CD4-positive, CD25-positive, alpha-beta regulatory T cell (primary cell): ENCODE measurements at places on chromosomes 5 and 9. TPM values are rescaled to one million over a fixed set of nuclear protein-coding genes. Genes with fewer than 3 reads are reported as not detected.

Gene MEF2C
- 1.6 TPM for total RNA-seq

Gene MEIKIN
- not detected for total RNA-seq

Gene RMRP
- total RNA-seq = 6,542 TPM

Gene ANXA6
- 364 TPM for total RNA-seq

Gene GPSM1
- 12.3 TPM for total RNA-seq

Gene IFNK
- not detected for total RNA-seq

Gene CLIC3
- total RNA-seq = 1.0 TPM

Gene POMT1
- total RNA-seq = 52.3 TPM

Gene CRHBP
- total RNA-seq = 2.5 TPM

Gene SLC4A9
- not detected for total RNA-seq

Gene PCDHA7
- not detected for total RNA-seq

Gene ENDOG
- total RNA-seq = 9.6 TPM

Gene LOX
- 0.25 TPM for total RNA-seq

Gene FLT4
- total RNA-seq = 2.4 TPM

Gene ELOVL7
- total RNA-seq = 2.8 TPM

Gene OR1J2
- 0.42 TPM for total RNA-seq

Gene IFNA2
- not detected for total RNA-seq

Gene FBXL7
- total RNA-seq = not detected

Gene ANKRD55
- 7.0 TPM for total RNA-seq

Gene SLC6A18
- not detected for total RNA-seq

Gene ELL2
- total RNA-seq = 94.6 TPM

Gene NAIP
- 33.5 TPM for total RNA-seq

Gene AMBP
- total RNA-seq = not detected

Gene SNAPC3
- total RNA-seq = 14.0 TPM

Gene LECT2
- total RNA-seq = not detected

Gene ROPN1L
- 3.0 TPM for total RNA-seq

Gene FAM78A
- 95.6 TPM for total RNA-seq

Gene KIF24
- 0.25 TPM for total RNA-seq

Gene DNM1
- 1.5 TPM for total RNA-seq

Gene ZBTB43
- total RNA-seq = 38.0 TPM

Gene FAM151B
- total RNA-seq = 0.32 TPM

Gene ADAMTS13
- total RNA-seq = 0.47 TPM

Gene PHF24
- not detected for total RNA-seq

Gene PLAC8L1
- total RNA-seq = 0.67 TPM

Gene INSL4
- not detected for total RNA-seq

Gene ZDHHC11
- 18.3 TPM for total RNA-seq

Gene AK6
- 9.8 TPM for total RNA-seq

Gene PCDHA13
- not detected for total RNA-seq

Gene SLC38A9
- total RNA-seq = 21.1 TPM

Gene CEL
- total RNA-seq = 0.37 TPM

Gene CORO2A
- total RNA-seq = 27.0 TPM

Gene SAPCD2
- total RNA-seq = 1.2 TPM

Gene NR4A3
- 84.1 TPM for total RNA-seq

Gene LAMC3
- 0.99 TPM for total RNA-seq

Gene CBY3
- not detected for total RNA-seq

Gene ADGRD2
- total RNA-seq = not detected

Gene PRDM9
- not detected for total RNA-seq

Gene STPG3
- total RNA-seq = not detected

Gene CDH12
- not detected for total RNA-seq

Gene SLIT3
- not detected for total RNA-seq

Gene BOD1
- total RNA-seq = 19.4 TPM

Gene NXNL2
- total RNA-seq = not detected

Gene FAM170A
- total RNA-seq = not detected

Gene EXOSC2
- 47.1 TPM for total RNA-seq
